ENCODE measurements at places on chromosomes 4 and X.

DNA sequence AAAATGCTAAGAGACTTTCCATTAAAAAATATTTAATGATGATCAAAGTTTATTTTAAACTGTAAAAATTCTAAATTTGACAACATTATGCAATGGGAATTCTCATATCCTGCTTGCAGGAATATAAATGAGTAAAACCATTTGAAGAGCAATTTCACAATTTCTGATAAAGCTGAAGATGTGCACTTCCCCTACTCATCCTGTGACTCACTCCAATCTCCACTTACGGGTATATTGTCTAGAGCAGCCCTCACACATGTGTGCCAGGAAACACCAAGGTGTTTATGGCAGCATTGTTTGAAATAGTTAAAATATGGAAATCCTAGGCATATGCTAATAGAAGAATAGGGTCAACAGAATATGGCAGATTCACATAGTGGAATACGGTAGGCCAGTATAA, 158.4 kb downstream of the PDHA2 start:
- DNase-seq: no peak

DNA sequence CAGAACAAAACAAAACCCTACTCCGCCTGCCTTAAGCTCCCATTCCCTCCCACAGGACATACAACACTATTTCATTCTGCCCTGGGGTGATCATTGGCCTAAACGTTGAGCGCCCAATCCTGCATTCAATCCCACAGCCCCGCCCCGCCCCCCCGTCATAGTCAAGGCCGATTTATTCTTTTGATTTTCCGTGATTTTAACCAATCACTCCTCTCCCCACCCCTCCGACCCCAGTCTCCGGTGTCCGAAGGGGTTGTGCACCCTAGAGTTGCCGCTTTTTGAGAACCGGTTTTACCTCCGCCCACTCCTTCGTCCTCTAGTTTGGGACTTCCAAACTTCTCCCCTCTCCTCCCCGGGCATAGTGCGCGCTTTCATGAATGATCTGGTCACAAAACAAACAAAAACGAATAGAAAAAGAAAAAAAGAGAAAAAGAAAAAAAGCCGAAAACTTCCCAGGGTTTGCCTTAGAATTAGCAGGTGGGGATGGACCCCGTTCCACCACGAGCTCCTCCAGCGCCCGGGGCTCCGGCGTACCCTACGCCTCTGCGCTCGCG, 446 bp upstream of the UBE2A start:
- DNase-seq: no peak

DNA sequence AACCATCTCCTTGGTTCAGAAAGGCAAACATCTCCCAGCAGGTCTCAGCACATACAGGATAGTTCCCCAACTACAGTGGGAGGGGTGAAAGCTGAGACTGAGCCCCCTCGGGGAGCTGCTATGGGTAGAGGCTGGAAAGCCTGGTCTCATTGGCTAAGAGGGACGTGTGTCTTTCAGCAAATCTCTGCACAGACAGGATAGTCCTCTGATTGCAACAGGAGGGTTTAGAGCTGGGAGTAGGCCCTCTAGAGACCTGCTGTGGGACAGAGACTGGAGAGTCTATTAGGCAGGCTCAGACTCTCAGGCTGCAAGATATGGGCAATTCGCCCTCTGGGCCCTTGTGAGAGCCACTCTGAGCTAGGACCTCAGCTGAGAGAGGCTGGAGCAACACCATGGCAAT, 271.6 kb upstream of the GALNT7 start:
- no peak for DNase-seq

DNA sequence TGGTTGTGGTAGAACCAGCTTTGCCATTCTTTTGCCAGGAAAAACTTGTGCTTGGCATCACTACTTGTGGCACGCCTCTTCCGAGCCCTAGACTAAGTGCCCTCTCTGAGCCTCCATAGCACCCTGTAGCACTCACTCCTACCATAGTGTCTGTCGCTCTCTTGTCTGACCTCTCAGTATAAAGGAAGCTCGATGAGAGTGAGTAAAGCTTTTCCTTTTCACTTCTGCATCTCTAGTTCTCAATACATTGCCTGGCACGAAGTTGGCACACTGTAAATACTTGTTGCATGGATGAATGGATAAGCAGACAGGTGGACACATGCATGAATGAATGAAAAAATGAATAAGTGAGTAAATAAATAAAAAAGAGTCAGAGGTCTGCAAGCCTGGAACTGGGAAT, 48.3 kb downstream of the TLR10 start:
- no peak for DNase-seq

Data from breast epithelium (tissue), 4 donors.